Activated naive CD8-positive, alpha-beta T cell treated with anti-CD3 and anti-CD28 coated beads, Interleukin-2, amount 50 U/mL, for 16 hours (primary cell): ENCODE measurements at places on chromosomes 2 and 18.

DNA sequence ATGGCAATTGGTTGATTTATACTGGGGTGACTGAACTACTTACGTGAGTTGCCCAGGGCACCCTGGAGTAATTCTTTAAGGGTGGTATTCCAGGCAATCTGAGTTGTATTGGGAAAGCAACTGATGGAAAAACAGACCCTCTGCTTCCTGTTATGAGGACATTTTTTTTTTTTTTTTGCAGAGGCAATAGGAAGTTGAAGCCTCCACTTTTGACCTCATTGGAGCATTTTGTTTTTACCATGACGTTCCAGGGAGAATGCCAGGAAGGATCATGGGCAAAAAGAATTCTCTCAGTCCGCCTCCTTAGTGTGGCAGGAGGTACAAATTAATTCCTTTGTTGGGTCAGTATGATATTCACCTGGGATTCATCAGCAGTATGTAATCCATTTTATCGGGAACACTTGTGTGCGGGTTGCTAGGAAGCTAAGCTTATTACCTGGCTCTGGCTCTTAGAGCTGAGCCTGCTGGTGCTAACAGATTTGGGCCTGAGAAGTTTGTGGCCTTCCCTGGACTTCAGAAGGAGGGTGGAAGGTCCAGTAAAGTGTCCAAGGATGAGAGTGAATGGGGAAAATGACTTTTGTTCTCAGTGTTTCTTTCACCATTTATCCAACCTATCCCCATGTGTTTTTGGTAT, 272.9 kb upstream of the EPAS1 start:
- no peak for DNase-seq

DNA sequence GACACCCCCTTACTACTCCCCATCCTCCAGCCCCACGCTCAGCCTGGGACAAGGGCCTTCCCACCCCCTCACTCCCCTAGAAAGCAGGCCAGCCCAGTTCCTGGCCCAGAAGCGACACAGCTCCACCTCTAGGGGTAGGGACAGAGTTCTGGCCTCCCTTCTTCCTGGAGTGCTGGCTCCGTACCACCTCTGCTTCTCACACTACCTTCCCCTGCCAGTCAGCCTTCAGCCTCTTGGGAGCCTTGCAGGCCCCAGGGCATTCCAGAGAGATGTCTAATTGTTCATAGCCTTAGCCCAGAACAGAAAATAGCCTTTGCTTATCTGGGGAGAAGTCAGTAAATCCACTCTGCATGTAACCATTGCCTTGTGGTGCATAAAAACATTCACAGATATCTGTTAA, 13.1 kb upstream of the CATIP start:
- no peak for DNase-seq

- DNase-seq, result no peak
Observed at GRCh38 chr2:150698016-150698661, 210.7 kb upstream of the RND3 start.

GRCh38 chr2:232748038-232748437, 28.3 kb downstream of the KCNJ13 start:
- DNase-seq, result no peak

- no peak for DNase-seq
Observed at GRCh38 chr2:54103454-54104314, 11.7 kb upstream of the ACYP2 start.

- DNase-seq, result no peak
Observed at GRCh38 chr2:219230059-219230540, 494 bp downstream of the ANKZF1 start.

DNA sequence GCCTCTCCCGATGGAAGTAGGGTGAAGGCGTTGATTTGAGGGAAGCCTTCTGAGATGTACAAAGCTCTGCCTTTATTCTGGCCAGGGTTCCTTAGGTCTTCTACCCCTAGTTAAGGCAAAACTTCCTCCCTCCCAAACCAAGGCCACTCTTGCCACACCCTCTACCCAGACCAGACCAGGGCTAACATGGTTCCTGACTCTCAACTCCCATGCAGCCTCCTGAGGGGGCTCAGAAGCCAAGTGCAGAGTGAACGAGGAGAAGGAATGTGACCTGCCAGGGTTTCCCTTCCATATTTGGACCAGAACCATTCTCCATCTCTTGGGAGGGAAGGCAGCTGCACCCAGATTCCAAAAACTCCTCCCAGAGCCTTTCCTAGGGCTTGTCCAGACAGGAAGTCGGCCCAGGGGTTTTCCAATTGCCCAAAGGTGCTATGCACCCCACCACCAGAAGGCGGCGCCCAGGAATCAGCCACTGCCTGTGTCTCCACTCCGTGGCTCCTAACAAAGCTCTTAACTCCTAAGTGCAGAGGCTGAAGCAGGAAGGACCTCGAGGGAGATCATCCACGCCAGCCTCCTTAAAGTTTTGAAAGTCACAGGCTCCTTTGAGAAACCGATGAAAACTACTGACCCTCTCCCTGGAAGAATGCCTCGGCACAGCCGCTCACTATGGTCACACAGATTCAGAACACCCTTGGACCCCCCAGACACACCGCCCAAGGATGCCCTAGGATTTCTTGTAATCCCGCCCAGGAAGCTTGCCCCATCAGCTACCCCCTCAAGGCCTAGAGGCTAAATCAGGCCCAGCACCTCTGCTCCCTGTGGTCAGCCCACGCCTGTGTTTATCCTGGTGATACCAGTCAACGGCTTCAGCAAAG, 157.8 kb downstream of the SMAD2 start:
- peak; percentile 12 for DNase-seq

GRCh38 chr2:176931588-176932563, 280.7 kb upstream of the HNRNPA3 start:
- DNase-seq, result no peak

DNA sequence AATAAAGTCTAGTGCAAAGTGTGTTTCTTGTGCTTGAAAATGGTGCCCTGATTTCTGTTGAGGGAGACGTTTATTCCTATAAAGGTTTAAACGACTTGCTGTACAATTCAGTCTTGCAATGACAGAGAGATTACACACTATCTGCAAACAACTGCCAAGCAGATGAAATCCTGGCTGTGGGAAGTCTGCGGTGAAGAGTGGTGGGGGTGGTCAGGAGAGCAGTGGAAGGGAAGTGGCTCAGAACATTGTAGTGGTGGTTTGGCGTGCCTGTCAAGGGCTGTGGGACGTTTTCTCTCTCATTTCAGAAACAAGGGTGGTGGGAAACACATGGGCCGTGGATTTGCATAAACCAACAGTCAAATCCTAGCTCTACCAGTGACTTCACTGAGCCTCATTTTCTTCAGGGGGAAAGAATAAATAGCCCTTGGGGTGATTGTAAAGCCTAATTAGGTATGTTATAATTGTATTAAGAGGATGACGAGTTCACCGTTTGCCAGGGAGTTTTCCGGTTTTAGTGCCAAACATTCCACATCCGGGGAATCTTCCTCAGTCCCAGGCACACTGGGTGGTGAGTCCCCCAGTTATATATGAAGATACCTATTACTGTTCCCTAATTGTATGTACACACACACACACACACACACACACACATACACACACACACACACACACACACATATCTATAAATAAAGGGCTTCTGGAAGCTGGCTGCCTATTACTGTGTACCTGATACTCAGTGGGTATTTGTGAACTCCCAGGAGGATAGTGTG, 115.0 kb downstream of the SPTBN1 start:
- no peak for DNase-seq

GRCh38 chr18:14748496-14748895, 524 bp downstream of the ANKRD30B start:
- no peak for DNase-seq

DNA sequence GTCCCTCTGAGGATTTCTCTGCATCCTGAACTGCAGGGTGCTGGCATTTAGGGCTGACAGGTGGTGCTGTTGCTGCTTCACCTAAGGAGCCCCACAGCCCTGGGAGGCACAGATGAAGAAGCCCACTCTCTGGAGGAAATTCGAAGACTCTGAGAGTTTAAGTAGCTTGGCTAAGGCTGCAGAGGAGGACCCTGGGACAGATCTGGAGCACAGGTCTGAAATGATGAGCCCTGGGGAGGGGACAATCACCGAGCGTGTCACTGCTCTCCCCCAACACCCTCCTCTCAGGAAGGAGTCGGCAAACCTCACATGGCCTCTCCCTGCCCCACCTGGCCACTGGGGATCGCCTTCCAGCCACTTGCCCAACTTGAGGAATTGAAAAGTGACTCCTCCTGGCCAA, 18.6 kb downstream of the CYP27C1 start:
- no peak for DNase-seq

DNA sequence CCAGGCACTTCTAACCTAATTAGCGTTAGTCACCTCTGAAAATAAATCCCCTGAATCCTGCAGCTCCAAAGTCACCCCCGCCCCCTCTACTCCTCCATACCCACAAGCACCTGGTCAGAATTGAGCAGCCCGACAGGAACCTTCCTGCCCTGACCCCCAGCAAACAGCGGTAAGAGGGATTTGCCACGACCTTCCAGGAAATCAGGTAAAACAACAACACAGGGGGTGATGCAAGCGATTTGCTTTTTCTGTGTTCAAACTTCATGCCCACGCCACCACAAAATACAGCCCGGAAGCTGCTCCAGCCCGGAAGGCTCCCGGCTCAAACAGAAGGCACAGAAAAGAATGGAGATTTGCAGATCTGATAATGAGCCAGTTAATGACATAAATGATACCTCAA, 367.1 kb downstream of the GPD2 start:
- DNase-seq, result no peak

GRCh38 chr2:205138735-205139134, 543.6 kb upstream of the NRP2 start:
- DNase-seq, result no peak

GRCh38 chr18:59695551-59695950, 1.7 kb downstream of the CCBE1 start:
- no peak for DNase-seq

- DNase-seq, result no peak
Observed at GRCh38 chr2:32697156-32697555, 69.3 kb downstream of the TTC27 start.

GRCh38 chr18:46437061-46437460, 220.0 kb downstream of the LOXHD1 start:
- no peak for DNase-seq

- no peak for DNase-seq
Observed at GRCh38 chr18:23194155-23194996, 59.1 kb downstream of the CABLES1 start.

GRCh38 chr2:203886661-203887151, 19.1 kb downstream of the CTLA4 start:
- no peak for DNase-seq

DNA sequence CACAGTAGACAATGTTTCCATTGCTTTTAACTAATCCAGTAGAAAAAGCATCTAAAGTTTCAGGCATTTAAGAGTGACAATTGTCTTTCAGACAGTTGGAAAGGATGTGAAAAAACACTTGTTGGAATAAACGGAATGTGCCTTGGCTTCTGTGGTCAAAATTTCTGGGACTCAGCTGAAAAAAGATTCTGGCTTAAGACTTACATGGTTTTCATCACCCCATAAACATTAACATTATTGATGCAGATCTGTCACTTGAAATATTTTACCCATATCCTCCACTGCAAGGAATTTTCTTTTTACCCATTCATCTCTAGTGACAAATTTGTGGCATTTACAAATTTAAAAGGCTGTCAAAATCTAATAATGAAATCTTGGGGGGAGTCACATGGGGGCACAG, 166.0 kb downstream of the SRBD1 start:
- DNase-seq, result no peak

DNA sequence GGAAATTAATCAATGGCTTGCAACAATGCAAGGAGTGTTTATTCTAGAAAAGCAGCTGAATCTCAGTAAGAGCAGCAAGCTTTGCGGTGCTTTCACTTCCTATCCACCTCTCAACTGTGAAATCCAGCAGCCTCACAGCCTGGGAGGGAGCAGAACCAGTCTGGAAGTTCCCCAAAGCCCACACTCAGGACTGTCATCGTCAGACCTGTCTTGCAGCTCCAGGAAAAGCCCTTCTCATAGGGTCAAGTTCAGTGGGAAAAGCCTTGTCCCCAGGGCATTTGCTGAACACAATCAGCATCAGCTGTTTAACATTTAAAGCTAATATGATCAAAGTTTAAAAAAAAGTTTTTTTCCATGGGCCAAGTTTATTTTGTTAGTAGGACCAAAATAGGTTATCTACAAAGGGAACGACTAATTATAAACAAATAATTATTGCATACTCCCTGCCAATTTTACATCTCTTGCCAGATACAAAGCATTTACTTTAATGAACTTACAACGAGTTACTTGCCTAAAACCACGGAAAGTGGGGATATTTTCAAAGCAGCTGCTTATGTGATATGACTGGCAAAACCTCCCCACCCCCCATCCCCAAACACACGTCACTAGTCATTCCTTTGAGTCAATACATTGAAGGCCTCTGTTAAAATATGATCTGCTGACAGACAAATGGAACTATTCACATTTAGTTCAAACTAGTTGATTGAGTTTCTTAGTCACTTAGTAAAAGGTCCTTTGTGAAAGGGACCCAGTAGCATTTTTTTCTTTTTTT, 36.8 kb downstream of the PARD6G start:
- no peak for DNase-seq

- DNase-seq, result no peak
Observed at GRCh38 chr2:206164261-206164862, 4.7 kb downstream of the EEF1B2 start.

DNA sequence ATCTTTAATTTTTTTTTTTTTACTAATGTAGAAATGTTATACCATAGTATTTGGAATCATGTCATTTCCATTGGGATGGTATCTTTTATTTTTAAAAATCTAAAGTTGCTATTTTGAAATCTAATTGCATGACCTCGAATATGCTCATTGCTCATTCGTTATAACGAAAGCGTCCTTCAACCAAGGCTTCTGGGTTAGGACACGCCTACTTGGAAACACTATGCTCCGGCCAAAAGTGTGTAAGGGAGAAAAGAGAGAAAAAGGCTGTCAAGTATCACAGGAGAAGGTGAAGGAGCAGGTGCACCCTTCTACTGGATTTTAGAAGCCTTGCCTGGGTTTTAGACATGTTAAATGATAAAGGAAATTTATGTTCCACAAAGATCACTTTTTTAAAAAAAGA, 465.9 kb upstream of the ID2 start:
- no peak for DNase-seq

GRCh38 chr2:226609366-226609765, 190.3 kb downstream of the IRS1 start:
- DNase-seq, result no peak

DNA sequence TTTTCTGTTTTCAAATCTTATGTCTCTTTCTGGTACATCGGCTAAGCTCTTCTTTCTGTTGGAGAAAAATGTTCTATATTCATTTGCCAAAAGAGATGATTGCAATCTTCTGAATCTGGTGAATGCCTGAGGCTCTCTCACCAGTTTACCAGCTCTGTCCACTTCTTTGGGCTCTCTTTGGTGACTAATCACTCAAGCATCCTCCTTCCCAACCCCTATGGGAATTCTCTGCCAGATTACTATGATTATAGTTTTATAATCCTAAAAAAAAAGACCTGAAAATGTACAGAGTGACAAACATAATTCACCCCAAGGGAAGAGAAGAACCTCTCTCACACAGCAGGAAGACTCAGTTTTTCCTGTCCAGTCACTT, 187.3 kb downstream of the CAMKMT start:
- no peak for DNase-seq

- no peak for DNase-seq
Observed at GRCh38 chr2:8427211-8427610, 254.6 kb upstream of the ID2 start.
